Renal cortex interstitium (tissue), 15 donors: ENCODE measurements at places on chromosomes 7 and 10. TPM values are rescaled to one million over a fixed set of nuclear protein-coding genes. Genes with fewer than 3 reads are reported as not detected.

The INSIG1 gene
- 37.1 TPM for polyA plus RNA-seq

DNA sequence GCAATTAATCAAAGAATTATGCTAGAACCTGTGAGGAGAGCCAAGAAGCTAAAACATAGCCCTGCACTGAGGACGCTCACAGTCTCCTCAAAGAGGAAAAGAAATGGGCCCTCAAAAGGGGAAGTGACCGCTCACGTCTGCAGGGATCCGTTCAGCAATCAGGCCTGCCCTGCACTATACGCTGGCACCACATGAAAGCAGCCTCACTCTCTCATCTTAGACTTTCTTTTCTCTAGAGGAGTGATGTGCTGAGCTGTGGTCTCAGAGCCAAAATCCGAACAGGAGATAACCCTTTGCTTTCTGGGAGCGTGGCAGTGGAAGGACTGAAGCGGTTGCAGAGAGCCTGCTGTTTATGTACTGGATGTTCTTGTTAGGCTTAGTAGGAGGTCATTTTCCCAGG lies 6.3 kb upstream of the IL2RA start:
- DNase-seq: no peak

- no peak for DNase-seq
Observed at GRCh38 chr10:125093199-125093973, 67.0 kb downstream of the CTBP2 start.

The C10orf53 gene
- polyA plus RNA-seq: not detected

The OGDHL gene
- polyA plus RNA-seq: 43.6 TPM
